ENCODE measurements at places on chromosomes 1 and 21.

GRCh38 chr1:156998840-156999500 is 46.6 kb downstream of the ARHGEF11 start:
- no peaks in the 10 kb centered on the region for H3K4me1 ChIP-seq
- no peak for DNase-seq
- no peak overlapping the region for H3K27ac ChIP-seq
- H3K27me3 ChIP-seq: no peaks in the 10 kb centered on the region

DNA sequence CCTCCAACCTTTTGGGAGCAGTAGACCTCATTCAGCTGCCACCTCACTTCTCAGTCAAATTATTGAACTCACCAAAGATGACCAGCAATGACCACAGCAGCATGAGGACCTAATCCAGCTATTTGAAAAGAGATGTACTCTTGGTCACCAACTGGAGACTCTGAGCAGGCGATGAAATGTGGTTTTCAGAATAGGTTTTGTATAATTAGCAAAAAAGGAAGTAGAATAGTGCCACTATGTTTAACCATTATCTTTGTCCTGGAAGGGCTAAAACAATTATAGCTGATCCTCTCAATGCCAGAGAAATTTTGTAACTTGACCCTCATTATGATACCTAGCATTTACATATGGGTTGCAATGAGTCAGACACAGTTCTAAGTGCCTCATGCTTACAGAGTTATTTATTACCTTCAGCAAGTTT is at the start of gene FCRL2:
Gene FCRL2, minus strand, starts transcription at position 162 of the 421 bp plus-strand sequence. Its CDS starts 59 bp downstream, at position 103.
- no peak within 1 kb of the TSS for H3K4me3 ChIP-seq
- H3K27ac ChIP-seq: peak within 1 kb of the TSS; percentile 52
- no peak for DNase-seq

DNA sequence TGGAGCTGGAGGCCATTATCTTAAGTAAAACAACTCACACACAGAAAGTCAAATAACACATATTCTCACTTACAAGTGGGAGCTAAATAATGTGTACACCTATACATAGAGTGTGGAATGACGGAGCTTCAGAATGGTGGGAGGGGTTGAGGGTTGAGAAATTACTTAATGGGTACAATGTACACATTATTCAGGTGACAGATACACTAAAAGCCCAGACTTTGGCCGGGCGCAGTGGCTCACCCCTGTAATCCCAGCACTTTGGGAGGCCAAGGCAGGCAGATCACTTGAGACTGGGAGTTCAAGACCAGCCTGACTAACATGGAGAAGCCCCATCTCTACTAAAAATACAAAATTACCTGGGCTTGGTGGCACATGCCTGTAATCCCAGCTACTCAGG is 24.9 kb upstream of the LRIG2 start:
- no peaks in the 10 kb centered on the region for H3K36me3 ChIP-seq
- peak overlapping the region; percentile 6 for H3K27ac ChIP-seq
- peak; percentile 48 for DNase-seq
- no peaks in the 10 kb centered on the region for H3K27me3 ChIP-seq
- peaks cover 8% of the 10 kb centered on the region for H3K4me1 ChIP-seq

DNA sequence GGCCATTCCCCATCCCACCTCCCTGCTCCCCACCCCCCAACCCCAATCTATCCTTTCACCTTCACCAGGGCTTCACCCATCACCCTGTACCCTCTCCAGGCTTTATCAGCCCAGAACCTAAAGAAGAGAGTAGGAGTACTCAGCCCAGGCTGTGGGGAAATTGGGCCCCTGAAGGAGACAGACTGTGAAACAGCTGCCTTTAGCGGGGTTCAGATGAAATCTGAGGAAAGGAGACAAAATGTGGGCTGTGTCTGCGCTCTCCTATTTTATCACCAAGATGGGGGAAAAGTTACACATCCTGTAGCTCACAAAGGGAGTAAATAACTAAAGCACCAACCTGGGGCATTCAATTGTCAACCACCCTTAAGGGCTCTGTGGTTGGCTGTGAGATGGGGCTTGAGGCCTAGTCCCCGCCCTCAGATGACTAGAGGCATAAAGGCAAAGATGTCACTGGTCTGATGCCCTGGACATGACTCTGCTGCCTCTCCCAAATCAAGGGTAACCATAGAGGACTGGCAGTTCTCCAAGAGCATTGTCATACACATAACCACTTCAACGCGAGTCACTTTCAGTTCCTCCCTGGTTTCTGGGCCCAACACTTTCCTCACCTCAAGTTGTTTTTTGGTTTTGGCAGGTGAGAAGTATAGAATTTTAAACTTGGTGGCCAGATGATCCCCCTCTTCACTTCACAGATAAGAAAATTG is 30.0 kb downstream of the SLC27A3 start:
- no peaks in the 10 kb centered on the region for H3K36me3 ChIP-seq
- DNase-seq: no peak
- H3K27ac ChIP-seq: no peak overlapping the region
- H3K27me3 ChIP-seq: no peaks in the 10 kb centered on the region

GRCh38 chr1:215710036-215710898 is 143.2 kb downstream of the KCTD3 start:
- H3K27me3 ChIP-seq: no peaks in the 10 kb centered on the region
- peak; percentile 76 for DNase-seq
- H3K4me1 ChIP-seq: no peaks in the 10 kb centered on the region
- no peaks in the 10 kb centered on the region for H3K36me3 ChIP-seq
- H3K4me3 ChIP-seq: no peak overlapping the region

DNA sequence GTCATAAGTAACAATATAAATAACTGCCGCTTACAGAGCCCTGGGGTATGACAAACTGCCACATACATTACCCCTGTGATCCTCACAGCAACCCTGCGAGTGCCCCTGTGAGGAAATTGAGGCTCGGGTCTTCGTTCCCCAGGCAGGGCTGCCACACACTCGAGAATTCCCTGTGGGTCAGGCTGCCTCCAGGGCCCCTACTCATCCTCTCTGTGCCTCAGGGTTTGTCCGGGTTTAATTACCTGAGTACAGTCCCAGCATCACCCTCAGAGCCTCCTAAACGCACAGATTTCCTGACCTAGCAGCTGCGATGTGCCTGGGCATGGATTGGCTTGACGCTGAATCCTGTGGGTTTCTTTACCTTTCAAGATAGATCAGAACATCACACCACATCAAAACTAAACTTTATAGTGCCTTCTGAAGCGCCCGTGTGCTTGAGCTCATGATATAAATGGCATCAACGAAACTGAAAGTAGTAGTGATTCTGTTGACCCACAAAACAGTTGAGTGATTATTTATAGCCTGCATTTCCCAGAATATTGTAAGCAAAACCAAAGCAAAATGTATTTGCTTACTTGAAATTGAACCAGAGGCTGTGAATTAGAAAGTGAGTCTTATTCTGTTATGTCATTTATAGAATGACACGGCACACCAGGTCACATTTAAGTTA is 14.0 kb downstream of the SLC37A1 start:
- no peaks in the 10 kb centered on the region for H3K36me3 ChIP-seq
- H3K4me1 ChIP-seq: peaks cover 40% of the 10 kb centered on the region
- DNase-seq: no peak
- no peak overlapping the region for H3K27ac ChIP-seq
- H3K4me3 ChIP-seq: no peak overlapping the region
- H3K27me3 ChIP-seq: no peaks in the 10 kb centered on the region
